Foreskin melanocyte (primary cell): ENCODE measurements at places on chromosomes 6 and 20.
A peak's percentile ranks its signal among the peaks of the same experiment; 100 is the strongest.

DNA sequence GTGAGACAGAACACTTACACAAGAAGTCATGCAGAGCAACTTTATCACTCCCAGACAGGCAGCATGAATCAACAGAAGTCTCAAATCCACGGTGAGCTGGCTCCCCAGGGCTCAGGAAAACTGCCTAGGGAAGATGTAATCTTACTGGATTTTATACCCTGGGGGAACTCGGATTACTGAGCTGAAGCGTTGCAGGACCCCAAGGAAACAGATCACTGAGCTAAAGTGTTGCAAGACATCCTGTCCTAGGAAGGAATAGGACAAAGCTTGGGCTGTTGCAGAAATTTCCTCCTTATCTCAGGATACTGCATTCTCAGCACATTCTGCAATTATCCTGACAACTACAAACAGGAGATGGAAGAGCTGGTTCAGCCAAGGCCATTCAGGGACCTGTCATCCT, 224.8 kb downstream of the TFAP2A start:
- no peak for DNase-seq

DNA sequence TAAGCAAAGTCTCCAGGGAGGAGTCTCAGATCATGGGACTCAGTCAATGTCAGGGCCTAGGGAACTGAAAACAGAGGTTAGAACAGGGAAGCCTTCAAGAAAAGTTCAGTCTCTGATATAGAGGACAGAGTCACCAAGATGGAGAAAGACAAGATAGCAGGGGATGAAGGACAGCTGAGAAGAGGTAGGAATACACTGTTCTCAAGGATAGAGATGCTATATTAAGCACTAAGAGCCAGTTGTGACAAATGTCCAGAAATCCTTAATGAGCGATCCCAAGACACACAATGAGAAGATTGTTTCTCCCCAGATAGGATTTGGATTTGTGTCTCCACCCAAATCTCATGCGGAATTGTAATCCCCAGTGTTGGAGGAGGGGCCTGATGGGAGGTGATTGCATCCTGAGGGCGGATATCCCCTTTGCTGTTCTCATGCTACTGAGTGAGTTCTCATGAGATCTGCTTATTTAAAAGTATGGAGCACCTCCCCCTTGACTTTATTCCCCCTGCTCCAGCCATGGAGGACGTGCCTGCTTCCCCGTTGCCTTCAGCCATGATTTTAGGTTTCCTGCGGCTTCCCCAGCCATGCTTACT, 168.2 kb downstream of the AKAP7 start:
- no peak for DNase-seq

DNA sequence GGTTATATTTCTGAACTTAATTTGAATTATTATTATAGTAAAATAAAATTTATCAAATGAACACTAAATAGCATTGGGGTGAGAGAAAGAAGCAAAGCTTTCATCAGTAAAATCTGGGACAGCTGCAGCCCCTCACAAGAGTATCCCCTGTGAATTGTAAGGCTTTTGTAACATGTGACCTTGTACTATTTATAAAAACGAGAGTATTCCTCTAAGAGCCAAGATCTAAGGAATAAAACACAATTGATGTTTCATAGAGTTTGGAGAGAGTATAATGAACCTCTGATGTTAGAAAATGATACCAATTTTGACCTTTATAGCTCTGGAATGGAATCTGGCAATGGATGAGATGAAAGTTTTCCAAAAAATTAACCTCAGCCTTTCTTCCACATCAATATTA, 617.2 kb upstream of the ID4 start:
- DNase-seq = peak; percentile 40

- no peak for DNase-seq
These were observed 4.0 kb upstream of the ZC3H12D start for GRCh38 chr6:149488815-149489214.

GRCh38 chr6:12013307-12013719, 1.2 kb downstream of the HIVEP1 start:
- peak; percentile 79 for DNase-seq

- no peak for DNase-seq
These were observed 191.2 kb upstream of the SOX4 start for GRCh38 chr6:21402368-21402767.

DNA sequence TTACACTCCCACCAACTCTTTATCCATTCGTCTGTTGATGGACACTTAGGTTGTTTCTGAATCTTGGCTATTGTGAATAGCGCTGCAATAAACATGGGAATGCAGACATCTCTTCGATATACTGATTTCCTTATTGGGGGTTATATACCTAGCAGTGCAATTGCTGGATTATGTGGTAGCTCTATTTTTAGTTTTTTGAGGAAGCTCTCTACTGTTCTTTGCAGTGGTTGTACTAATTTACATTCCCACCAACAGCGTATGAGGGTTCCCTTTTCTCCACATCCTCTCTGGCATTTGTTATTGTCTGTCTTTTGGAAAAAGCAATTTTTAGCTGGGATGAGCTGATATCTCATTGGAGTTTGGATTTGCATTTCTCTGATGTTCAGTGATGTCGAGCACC, 4.6 kb upstream of the PFDN4 start:
- no peak for DNase-seq

GRCh38 chr20:59151391-59151790, 12.2 kb upstream of the ZNF831 start:
- DNase-seq = no peak

DNA sequence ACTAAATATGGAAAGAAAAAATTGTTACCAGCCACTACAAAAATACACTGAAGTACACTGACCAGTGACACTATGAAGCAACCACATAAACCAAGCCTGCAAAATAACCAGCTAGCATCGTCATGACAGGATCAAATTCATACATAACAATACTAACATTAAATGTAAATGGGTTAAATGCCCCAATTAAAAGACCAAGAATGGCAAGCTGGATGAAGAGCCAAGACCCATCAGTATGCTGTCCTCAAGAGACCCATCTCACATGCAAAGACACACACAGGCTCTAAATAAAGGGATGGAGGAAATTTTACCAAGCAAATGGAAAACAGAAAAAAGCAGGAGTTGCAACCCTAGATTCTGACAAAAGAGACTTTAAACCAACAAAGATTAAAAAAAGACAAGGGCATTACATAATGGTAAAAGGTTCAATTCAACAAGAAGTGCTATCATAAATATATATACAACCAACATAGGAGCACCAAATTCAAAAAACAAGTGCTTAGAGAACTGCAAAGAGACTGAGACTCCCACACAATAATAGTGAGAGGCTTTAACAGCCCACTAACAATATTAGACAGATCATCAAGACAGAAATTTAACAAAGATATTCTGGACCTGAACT, 104.8 kb downstream of the HACE1 start:
- no peak for DNase-seq

DNA sequence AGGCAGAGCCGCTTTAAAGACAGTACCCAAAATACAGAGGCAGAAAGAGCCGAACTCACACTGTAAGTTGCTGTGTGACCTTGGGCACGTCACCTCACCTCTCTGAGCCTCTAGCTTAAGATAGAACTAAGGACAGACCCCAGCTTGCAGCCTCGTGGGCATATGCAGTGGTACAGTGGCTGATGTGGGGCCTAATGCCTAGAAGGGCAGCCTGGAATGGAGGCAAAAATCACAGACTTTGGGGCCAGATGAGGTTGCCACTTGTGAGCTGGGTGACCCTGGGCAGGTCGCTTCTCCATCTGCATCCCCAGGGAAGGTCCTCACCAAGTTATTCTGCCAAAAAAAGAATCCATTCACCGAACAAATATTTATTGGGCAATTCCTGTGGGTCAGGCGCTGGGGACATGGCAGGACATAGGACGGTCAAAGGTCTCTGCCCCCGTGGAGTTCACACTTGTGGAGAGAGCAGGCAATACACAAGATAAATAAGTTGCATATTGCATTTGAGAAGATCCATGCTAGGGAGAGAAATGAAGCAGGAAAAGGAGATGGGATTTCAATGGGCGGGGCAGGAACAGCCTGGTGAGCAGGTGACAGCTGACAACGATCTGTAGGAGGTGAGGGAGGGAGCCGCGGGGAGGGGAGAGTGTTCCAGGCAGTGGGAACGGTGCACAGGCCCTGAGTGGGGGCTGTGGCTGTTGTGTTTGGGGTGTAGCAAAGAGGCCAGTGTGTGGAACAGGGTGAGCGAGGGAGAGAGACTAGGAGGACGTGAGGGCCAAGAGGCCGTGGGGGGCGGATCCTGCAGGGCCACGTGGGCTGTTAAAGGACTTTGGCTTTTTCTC, 115.2 kb downstream of the CEBPB start:
- DNase-seq = no peak

GRCh38 chr20:39004508-39004907, 42.4 kb downstream of the DHX35 start:
- DNase-seq = no peak

DNA sequence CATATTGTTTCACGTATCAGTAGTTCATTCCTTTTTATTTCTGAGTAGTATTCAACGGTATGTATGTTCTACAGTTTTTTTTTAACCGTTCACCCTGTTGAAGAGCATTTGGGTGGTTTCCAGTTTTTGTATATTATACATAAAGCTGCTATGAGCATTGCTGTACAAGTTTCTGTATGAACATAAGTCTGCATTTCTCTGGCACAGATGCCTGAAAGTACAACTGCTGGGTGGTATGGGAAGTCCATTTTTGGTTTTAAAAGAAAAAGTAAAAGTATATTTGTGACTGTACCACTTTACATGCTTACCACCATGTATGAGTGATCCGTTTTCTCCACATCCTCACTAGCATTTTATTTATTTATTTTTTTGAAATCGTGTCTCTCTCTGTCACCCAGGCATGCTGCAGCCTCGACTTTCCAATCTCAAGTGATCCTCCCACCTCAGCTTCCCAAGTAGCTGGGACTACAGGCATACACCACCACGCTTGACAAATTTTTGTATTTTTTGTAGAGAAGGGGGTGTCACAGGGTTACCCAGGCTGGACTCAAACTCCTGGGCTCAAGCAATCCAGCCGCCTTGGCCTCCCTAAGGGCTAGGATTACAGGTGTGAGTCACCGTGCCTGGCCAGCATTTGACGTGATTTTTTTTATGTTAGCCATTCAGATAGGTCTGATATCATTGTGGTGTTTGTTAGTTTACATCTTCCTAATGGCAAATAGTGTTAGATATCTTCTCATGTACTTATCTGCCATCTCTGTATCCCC, 11.0 kb upstream of the SIM1 start:
- no peak for DNase-seq

DNA sequence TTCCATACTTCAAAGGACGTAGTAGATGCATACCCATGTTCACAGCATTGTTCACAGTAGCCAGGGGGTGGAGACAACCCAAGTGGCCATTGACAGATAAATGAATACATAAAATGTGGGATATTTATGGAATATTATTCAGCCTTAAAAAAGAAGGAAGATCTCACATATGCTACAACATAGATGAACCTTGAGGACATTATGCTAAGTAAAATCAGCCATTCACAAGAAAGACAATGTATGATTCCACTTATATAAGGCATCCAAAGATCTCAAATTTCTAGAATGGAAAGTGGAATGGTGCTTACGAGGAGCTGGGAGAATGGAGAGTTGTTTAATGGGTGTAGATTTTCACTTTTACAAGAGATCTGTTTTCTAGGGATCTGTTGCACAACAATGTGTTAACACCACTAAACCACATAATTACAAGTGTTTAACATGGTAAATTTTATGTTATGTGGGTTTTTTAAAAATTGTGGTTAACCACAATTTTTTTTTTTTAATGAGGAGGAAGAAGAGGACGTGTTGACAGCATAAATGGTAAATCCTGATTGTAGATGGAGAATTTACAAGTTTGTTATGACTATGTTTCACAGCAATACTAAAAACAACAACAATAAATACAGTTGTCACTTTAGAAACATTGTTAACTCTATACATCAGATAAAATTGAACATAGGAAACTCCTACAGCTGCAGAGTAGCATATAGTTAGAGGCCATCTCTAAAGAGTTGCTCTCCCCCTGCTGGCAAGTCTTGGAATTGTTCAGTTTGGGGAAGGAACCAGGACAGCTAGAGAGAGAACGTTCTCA, 41.6 kb downstream of the CCN2 start:
- DNase-seq = peak; percentile 60
